Kidney glomerular epithelial cell (primary cell): ENCODE measurements at places on chromosomes 2 and 18.

DNA sequence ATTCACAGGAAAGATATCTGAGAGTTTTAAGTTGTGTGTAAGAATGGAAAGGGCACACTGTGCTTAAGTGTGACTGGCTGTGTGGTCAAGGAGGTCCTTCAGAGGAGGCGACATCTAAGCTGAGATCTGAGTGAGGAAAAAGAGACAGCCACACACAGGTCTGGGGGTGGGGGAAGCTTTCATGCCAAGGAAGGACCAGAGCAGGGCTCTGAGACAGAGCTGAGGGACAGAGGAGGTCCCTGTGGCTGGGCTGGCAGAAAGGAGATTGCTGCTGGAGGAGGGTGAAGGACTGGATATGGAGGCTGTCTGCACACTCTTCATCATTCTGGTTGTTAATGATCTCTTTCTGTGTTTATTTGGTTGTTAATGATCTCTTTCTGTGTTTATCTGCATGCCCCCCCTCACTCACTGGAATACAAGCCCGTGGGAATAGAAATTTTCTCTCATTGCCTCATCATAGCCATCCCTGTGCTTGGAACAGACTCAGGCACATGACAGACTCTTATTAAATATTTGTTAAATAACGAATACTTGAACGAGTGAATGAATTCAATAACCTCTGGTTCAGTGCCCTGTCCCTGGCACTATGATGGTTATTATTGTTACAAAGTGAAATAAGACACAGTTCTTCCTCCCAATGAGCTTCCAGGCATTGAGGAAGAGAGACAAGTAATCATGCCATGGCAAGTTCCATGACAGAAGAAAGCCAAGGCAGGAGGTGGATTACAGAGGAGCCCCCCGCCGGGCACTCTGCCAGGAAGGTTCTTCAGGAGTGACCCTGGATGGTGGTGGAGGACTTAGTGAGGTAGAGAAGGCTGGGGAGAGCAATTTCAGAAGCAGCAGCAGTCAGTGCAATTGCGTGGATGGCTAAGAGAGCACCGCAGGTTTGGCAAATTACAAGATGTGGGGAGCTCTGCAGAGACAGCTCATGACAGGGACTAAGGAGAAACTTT, 399.4 kb upstream of the HS6ST1 start:
- no peak for DNase-seq

DNA sequence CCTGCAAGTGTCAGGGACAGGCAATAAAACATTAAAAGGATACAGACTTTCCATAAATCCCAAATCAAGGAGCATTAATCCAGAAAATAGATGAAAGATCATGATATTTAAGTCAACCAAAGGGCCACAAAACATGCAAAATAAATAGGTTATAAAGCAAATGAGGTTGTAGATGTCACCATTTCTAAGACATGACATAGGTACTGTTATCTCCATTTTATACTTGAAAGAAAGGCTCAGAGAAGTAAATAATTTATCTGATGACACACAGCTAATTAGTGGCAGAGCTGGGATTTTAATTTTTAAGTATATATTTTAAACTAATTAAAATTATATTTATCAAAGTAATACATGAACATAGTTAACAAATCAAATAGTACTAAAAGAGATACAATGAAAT, 301.8 kb downstream of the AGPS start:
- no peak for DNase-seq

GRCh38 chr18:48580782-48581181, 42.0 kb downstream of the CTIF start:
- no peak for DNase-seq

DNA sequence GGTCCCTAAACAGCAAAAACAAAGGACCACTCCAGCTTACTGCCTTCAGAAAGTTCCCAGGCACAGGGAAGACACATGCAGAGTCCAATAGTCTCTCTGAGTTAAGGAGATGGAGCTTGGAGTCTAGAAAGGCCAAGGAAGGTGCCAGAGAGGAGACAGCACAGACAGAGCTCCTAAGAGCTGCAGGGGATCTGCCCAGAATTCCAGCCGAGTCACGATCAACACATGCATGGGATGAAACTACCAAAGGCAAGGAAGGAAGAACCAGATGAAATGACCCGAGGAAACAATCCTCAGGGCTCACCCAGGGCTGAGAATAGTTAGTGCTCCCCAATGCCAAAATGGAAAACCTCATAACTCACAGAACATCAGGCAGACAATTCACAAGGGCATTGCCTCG, 15.4 kb downstream of the METTL4 start:
- DNase-seq: no peak

- no peak for DNase-seq
Measured at GRCh38 chr2:26187537-26188104, 14.7 kb downstream of the GAREM2 start.

GRCh38 chr2:229154381-229154780, 116.7 kb downstream of the PID1 start:
- no peak for DNase-seq

- no peak for DNase-seq
Measured at GRCh38 chr18:50151926-50152325, 43.0 kb downstream of the MYO5B start.

- no peak for DNase-seq
Measured at GRCh38 chr2:129178356-129178755, 801.1 kb upstream of the RAB6C start.

DNA sequence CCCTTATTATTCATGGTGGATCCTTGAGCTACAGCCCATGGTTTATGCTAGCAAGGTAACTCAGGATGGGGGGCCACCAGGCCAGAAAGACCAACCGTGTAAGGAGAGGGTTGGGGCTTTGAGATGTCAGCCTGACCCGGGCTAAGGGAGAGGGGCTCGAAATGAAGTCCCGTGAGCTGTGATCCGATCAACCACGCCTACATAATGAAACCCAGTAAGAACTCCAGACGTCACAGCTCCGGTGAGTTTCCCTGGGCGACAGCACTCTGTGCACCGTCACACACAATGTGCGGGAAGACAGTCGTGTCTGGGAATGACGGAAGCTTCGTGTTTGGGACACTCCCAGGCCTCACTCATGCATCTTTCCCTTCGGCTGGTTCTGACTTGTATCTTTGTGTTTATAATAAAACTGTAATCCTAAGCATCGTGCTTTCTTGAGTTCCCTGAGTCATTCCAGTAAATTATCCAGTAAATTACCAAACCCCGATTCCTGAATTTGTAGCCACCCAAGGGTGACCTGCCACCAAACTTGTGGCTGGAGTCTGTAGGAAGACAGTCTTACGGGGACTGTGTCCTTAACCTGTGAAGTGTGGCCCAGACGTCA, 44.2 kb downstream of the CYP27C1 start:
- DNase-seq: no peak

DNA sequence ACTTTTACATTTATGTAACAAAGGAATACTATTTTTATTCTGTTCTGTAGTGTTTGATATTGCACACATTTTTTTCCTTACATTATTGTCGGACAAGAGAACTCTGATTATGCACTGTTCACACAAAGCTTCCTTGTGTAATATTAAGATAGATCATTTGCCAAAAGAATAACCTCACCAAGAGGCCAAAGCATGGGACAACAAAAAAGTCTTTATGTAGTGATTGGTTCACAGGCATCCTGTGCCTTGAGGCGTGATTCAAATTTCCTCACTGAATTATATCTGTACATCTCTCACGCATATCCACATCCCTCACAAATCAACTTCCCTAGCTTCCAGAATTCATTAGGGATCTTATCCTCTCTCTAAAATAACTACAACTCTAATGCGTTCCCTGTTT, 642.7 kb downstream of the NR4A2 start:
- DNase-seq: no peak

DNA sequence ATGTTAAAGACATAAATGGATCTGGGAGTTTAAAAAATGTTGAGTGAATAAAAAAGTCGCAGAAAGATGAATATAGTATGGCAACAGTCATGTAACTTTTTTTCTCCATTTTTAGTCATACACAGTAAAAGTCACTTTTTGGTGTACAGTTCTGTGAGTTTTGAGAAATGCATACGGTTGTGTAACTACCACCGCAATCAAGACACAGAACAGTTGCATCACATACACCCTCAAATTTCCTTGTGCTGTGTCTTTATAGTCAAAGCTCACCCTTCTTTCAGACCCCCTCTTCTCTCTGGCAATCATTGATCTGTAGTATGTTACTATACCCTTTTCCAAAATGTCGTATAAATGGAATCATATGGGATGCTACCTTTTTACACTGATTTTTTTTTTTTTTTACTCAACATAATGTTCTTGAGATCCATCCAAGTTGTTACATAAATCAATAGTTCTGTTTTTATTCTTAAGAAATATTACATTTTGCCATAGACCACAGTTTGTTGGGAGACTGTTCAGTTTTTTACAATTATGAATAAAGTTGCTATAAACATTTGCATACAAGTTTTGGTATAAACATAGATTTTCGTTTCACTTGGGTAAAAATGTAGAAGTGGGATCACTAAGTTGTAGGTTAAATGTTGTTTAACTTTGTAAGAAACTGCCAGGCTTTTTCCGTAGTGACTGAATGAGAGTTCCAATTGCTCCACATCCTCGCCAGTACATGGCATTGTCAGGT, 35.4 kb upstream of the AGFG1 start:
- DNase-seq: no peak

GRCh38 chr18:7072593-7072992, 45.0 kb downstream of the LAMA1 start:
- no peak for DNase-seq

GRCh38 chr2:224983712-224984554, 58.3 kb downstream of the DOCK10 start:
- DNase-seq: no peak

DNA sequence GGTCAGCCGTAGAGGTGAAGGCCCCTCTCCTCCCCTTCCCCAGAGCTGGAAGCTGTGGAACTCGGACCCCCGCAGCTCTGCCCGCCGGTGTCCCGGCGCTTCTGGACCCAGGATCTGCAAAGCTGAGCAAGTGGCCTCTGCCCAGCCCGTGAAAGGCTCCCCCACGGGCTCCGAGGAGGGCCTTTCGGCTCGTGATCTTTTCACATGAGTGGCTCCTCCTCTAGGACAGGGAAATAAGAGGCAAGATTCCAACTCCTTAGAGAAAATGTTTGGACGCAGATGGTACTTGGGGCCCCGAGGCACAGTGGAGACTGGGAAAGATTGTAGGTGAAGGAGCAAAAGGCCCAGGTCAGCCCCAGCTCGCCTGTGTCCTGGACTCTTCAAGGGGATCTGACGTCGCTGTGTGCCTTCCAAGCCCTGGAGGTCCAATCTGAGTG, 48.2 kb upstream of the SP3 start:
- no peak for DNase-seq

DNA sequence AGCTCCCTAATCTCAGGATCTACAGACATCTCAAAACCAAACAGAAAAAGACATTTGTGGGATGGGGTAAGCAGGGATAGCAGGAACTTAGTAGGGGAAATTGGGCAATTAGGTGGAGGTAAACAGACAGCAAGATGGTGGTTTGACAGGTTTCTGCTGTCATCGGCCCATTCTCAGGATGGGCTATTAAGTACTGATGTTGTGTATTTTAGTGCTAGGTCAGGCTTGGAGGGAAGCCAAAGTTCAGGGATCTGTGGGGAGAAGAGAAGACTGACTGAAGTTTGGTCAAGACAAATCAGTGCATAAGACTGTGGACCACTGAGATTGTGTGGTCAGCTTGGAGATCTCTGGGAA, 96.8 kb upstream of the THUMPD2 start:
- DNase-seq: no peak

- no peak for DNase-seq
Measured at GRCh38 chr18:10201226-10201625, 253.2 kb upstream of the APCDD1 start.

GRCh38 chr2:169072163-169072925, 3.0 kb downstream of the DHRS9 start:
- DNase-seq: no peak
